ENCODE measurements at places on chromosomes 4 and X.

- no peak for DNase-seq
These were observed 1.8 kb downstream of the DKK2 start for GRCh38 chr4:107034091-107034995.

DNA sequence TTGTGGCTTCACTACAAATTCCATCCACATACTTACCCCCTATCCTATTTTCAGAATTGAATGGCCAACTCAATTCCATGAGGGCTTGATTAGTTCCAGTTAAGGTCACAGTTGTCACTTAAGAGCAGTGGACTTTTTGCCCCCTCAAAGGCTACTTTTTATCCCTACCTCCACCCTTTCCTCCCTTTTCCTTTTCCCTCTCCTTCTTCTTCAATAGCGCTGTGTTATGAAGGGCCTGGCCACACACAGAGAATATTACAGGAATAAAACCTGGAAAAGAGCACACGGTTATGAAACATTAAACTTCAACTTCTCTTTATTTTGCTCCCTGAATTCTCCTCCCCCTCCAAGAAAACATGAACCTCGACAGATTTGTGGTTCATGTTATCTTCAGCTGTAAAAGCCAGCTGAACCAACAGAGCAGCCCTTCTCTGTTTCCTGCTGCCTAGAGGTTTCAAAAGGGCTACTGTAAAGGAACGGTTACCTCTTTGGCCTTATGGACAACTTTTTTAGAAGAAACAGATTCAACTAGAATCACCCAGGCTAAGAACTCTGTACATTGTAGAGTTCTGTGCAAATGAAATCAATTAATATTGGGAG is 87.0 kb upstream of the RPL34 start:
- no peak for DNase-seq

DNA sequence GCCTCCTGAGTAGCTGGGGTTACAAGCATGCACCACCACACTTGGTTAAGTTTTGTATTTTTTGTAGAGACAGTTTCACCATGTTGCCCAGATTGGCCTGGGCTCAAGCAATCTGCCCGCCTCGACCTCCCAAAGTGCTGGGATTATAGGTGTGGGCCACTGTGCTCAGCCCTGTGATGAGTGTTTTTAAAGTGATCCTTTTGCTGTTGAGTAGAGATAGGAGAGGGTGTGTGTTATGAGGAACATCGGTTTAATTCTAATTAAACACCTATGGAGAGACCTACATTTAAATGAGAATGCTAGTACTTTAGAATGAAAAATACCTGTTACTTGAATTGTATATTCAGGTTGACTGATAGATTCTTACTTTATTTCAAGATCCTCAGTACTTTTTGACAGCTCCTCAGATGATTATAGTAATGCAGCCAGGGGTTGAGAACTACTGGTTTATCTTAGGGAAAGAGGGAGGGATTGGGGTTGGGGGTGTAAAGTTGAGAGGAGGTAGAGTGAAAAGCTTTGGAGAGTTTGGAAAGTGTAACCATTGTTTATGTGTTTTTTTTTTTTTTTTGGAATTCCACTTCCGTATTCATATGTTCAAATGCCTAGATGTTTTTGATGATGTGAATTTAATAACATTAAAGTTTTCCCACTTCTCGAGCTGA is 36.8 kb upstream of the DCK start:
- no peak for DNase-seq

DNA sequence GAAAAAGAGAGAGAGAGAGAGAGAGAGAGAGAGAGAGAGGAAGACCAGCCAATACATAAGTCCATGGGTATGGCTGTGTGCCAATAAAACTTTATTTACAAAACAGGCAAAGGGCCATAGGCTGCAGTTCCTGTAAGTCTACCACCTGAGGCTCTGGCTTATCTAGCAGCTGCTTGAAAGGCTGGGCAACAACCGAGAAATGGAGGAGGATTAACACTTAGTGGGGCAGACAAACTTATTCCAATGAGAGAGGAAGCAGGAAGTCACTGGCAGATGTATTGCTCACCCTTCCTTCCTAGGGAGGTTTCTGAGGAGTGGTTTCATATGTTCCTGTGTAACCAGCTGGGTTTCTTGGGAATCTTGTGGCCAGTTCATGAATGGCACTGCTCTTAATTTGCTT is 4.7 kb upstream of the GPR143 start:
- no peak for DNase-seq

All from LoVo (cell line).